ENCODE measurements at places on chromosomes 3 and 15.

DNA sequence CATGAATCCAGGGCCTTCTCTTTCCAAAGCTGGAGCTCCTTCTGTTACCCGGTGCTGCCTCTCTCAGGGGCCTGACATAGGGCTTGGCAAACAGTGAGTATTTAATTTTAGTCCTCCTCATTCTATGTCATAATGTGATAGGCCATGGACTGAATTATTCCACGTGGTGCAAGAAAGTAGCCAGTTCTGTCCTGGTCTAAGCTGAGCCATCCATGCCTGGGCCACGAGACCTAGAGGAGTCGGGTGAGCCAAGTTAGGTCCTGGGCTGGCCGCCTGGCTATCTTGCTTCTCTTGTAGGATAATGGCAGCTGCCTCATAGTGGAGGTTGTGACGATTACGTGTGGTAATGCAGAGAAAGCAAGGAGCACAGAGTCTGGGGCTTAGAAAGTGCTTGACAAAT lies 170.6 kb downstream of the FAM43A start:
- no peak for DNase-seq

DNA sequence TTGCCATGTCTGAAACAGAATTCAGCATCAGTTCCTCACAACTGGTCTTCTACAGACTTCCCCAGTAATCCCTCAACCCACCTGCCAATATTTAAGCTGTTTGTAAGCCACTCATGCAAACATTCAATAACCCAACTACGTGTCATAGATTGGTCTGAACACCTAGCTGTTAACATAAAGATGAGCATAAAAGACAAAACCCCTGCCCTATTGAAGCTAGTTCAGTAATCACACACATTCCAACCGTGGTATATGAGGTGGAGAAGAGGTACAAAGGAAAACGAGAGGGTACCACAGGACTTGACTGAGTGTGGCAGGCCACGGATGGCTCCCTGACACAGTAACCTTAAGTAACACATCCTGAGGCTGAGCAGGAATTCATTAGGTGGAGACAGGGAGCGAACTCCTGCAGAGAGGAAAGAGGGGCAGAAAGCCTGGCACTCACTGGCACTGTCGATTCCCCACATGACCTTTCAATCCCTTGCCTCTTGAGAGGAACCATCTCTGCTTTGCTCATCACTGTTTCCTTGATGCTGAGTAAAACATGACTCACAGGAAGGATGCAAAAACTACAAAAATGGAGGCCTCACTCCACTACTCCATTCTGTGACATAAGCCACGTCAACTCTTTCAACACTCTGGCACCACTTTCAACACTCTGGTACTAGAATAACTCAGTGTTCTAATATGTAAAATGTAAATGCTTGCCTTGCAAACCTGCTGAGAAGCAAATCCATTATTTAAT lies 31.3 kb downstream of the RPN1 start:
- DNase-seq, result peak; percentile 54

GRCh38 chr15:49675041-49675440 lies 54.2 kb downstream of the DTWD1 start:
- no peak for DNase-seq

GRCh38 chr3:49124991-49125670 lies 4.5 kb upstream of the USP19 start:
- no peak for DNase-seq

GRCh38 chr15:58515807-58516206 lies 84.0 kb downstream of the LIPC start:
- DNase-seq, result peak; percentile 58

- DNase-seq, result no peak
Observed at GRCh38 chr3:111729087-111729846, 129.8 kb upstream of the PHLDB2 start.

- no peak for DNase-seq
Observed at GRCh38 chr3:139887431-139887830, 47.6 kb upstream of the CLSTN2 start.
